Activated CD8-positive, alpha-beta memory T cell treated with anti-CD3 and anti-CD28 coated beads, Interleukin-2, amount 50 U/mL, for 4 hours (primary cell): ENCODE measurements at places on chromosomes 6 and 20.

GRCh38 chr6:127404594-127405178 is 54.5 kb downstream of the KIAA0408 start:
- no peak for DNase-seq

GRCh38 chr6:35719830-35720733 is 16.8 kb upstream of the ARMC12 start:
- DNase-seq: no peak

- DNase-seq: no peak
These were observed 38.4 kb upstream of the SPTLC3 start for GRCh38 chr20:12970372-12970821.

DNA sequence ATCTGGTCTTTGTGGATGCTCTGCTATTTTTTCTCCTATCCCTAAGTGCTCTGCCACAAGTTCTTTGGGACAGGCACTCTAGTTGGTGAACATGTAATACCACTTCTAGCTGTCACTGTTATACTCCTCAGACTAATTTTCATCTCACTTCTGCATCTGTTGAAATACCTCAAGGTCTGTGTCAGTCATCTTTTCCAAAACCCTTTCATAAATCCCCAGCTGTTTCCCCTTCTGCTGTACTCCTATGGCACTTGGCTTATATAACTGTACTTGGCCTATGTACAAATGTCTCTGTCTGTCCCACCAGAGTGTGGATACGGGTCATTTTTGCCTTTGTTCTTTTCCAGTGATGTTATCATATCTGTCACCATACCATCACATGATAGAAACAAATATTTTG is 124.2 kb downstream of the FHL5 start:
- DNase-seq: no peak

DNA sequence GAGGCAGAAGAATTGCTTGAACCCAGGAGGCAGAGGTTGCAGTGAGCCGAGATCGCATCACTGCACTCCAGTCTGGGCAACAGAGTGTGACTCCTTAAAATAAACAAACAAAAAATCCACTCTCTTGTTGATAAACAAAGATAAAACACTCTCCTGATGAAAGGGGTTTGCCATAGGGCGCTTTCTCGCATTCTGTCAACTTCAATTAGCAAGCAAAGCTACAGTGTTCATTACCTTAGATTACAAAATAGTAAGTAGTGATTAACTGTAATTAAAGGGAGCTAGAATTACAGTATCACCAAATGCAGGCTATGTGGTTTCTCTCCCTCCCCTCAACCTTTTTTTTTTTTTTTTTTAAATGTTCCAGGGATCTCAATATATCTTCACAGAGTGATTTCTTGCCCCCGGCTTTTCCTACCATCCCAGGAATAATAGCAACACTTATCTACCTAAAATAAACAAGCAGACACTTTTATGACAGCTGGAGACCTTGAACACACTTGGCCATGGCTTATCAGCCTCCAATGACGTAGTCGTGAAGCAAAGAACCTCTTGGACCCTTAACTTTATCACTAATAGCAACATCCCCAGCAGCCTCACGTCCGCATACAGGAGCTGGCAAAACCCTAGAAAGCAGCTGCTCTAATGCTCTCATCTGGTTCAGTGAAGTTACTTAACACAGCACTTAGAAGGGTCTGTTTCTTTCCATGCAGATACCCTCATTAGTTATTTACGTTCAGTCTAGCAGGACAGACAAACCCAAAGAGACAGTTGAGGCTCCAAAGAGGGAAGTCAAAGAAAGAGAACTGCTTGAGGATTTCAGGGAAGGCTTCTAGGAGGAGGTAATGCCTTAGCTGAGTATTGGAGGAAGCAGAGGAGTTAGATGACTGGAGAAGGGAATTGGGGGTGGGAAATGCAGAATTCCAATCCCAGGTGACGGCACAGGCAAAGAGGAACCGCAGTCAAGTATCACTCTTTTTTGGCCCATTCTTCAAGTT is 37.9 kb upstream of the NEDD9 start:
- no peak for DNase-seq

DNA sequence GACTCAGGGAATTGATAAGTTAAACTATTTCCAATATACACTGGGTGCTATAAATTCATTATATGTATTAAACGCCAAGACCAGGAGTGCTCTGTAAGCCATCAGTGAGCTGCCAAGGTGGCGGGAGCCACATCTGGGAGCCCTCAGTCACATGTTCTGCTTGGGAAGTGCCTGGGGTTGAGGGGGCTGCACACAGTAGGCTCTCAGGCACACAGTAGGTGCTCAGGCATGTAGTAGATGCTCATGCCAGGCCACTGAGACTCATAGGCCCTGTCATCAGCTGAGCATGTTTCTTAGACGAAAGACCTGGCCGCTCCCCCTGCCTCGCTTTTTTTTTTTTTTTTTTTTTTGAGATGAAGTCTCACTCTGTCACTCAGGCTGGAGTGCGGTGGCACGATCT is 83.3 kb upstream of the BHLHE23 start:
- DNase-seq: no peak

GRCh38 chr20:1832634-1833033 is 62.6 kb upstream of the SIRPA start:
- no peak for DNase-seq

DNA sequence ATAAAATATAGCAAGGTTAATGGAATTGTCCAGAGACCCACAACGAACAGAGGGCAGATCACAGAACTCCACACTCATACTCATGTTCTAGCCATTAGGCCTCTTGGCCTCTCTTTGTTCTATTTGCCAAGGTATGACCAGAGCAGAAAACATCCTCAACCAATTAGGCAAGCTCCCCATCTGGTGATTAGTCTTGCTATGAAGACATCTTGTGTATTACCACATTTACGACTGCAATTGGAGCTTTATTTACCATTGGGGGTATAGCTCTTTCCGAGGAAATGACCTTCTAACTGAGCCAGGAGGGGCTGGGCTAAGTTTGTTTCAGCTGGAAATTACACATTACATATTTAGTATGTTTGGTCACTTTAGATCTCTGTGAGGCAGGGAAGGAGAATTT is 593.9 kb downstream of the CD109 start:
- no peak for DNase-seq
